Hepatic stellate cell (primary cell): ENCODE measurements at places on chromosomes 6 and 20.

DNA sequence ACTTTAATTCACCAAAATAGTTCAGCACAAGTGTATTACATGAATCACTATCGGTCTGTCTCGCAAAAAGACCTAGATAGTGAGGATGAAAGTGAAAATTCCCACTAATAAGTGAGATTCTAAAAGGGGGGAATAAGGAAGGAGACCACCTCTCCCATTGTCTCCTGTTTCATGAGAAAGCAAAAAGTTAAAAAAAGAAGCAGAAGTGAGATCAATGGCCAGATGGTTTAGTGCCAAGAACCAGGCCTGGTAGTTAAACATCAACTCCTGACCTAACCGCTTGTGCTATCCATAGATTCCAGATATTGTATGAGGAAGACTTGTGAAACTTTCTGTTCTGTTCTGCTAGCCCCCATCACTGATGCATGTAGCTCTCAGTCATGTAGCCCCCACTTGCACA, 293.0 kb downstream of the RNGTT start:
- DNase-seq, result no peak

DNA sequence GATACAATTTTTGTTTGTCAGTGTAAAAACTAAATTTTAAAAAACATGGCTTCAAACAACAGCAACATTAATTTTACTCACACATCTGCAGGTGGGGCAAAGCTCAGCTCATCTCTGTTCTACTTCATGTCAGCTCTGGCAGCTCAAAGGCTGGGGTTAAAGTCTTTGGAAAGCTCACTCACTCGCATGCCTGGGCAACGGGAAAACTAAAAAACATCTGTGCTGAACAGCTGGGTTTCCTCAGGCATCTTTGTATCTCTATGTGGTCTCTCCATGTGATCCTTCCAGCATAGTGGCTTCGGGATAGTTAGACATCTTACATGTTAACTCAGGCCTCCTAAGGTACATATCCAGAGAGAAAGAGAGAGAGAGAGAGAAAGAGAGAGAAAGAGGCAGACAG, 499.6 kb downstream of the RFPL4B start:
- DNase-seq, result no peak

- DNase-seq, result no peak
These were observed 177.6 kb upstream of the LRFN2 start for GRCh38 chr6:40764726-40765125.

DNA sequence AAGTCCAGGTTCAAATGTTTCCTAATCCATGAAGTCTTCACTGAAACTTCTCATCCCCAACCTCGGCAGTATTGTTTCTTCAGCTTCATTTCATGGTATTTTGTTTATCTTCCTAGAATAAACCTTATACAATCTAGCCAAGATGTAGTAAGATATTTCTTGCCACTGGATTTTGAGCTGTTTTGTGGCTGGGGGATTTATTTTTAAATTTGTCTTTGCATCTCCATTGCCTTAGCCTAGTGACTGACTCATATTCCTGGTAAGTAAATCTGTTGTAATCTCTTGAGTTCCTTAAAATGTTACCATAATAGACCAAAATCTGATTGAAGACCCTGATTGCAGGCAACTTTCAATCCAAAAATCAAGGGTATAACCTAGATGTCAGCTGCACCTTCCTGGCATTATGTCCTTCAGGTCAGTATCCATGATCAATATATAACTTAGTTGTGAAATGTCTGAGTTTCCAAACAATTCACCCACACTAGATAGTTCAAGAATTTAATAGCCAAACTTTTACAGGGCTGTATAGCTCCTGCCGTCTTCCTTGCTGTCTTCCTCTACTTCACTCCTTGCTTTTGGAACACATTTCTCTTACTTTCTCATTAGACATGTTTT, 4.7 kb upstream of the TRMT11 start:
- DNase-seq, result no peak

GRCh38 chr20:25483431-25484132, 76.1 kb downstream of the GINS1 start:
- no peak for DNase-seq

GRCh38 chr6:79430913-79431536, 106.2 kb downstream of the LCA5 start:
- no peak for DNase-seq

DNA sequence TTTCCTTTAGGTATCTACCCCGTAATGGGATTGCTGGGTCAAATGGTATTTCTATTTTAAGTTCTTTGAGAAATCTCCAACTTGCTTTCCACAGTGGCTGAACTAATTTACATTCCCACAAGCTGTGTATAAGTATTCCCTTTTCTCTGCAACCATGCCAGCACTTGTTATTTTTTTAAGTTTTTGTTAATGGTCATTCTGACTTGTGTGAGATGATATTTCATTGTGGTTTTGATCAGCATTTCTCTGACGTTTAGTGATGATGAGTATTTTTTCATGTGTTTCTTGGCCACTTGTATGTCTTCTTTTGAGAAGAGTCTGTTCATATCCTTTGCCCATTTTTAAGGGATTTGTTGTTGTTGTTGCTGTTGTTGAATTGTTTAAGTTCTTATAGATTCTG, 871.1 kb downstream of the KIF16B start:
- no peak for DNase-seq

DNA sequence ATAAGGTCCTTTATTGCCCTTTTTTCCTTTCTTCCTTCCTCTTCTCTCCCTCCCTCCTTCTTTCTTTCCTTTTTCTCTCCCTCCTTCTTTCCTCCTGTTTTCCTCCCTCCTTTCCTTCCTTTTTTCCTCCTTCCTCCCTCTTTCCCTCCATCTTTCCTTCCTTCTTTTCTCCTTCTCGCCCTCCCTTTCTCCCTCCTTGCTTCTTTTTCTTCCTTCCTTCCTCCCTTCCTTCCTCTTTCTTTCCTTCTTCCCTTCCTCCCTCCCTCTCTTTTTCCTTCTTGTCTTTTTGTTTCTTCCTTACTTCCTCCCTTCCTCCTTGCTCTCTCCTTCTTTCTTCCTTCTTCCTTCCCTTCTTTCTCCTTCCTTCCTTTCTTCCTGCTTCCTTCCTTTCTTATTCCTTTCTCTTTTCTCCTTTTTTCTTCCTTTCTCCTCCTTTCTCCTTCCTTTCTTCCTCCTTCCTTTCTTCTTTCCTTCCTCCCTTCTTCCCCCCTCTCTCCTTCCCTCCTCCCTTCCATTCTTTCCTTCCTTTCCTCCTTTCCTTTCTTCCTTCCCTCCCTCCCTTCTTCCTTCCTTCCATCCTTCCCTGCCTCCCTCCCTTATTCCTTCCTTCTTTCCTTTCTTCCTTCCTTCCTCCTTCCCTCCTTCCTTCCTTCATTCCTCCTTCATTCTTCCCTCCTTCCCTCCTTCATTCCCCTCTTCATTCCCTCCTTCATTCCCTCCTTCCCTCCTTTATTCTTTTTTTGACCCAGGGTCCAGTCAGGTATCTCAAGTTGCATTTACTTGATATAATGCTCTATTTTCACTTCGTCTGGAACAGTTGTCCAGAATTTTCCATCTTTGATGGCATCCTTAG, 11.7 kb upstream of the PHIP start:
- DNase-seq, result no peak

- DNase-seq, result no peak
These were observed 7.1 kb downstream of the PANK2 start for GRCh38 chr20:3896302-3896701.

DNA sequence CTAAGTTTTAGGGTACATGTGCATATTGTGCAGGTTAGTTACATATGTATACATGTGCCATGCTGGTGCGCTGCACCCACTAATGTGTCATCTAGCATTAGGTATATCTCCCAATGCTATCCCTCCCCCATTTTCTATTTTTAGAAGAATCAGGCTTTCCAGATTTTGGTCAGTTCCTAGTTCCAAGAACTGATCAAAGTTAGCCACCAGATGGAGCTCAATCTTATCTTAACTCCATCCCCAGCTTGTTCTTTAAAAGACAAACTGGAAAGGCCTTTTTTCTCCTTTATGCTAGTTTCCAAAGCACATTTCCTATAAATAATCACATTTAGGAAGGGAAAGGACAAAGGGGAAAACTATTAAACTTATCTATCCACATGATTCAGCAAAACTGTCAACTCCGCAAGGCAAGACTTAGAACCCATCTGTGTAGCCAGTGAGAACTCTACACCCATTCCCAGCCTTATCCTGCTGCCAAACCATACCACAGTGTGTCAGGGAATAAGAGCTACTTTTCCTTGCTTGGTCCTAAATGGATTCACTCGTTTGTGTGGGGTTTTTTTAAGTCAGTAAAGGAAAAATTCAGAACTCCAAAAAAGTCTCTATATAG, 22.8 kb upstream of the KHDC1 start:
- peak; percentile 81 for DNase-seq

GRCh38 chr6:29553268-29554057, 6.1 kb downstream of the UBD start:
- DNase-seq, result peak; percentile 29

DNA sequence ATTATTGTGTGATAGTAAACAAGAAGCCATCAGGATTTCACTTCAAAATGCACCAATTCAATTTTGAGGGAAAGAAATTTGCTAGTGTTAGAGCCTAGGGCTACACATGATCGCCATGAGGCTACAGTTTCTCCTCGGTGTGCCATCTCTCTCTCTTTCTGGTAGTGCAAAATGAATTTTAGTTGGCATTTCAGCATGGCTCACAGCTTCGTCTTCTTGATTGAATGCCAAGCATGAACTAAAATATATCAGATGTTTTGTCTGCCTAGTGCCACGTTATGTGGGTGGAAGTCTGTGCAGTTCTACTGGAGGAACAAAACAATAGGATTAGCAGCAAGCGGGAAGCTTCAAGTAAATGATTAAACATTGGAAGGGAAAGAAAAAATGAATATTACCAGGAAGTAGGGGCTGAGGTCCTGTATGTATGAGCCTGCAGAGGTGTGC, 6.8 kb upstream of the MRAP2 start:
- DNase-seq, result no peak

GRCh38 chr6:168305863-168306262, 13.7 kb downstream of the DACT2 start:
- DNase-seq, result no peak

- no peak for DNase-seq
These were observed 262.0 kb upstream of the JARID2 start for GRCh38 chr6:14983599-14984518.

GRCh38 chr20:63923651-63924050, 28.7 kb downstream of the DNAJC5 start:
- no peak for DNase-seq

DNA sequence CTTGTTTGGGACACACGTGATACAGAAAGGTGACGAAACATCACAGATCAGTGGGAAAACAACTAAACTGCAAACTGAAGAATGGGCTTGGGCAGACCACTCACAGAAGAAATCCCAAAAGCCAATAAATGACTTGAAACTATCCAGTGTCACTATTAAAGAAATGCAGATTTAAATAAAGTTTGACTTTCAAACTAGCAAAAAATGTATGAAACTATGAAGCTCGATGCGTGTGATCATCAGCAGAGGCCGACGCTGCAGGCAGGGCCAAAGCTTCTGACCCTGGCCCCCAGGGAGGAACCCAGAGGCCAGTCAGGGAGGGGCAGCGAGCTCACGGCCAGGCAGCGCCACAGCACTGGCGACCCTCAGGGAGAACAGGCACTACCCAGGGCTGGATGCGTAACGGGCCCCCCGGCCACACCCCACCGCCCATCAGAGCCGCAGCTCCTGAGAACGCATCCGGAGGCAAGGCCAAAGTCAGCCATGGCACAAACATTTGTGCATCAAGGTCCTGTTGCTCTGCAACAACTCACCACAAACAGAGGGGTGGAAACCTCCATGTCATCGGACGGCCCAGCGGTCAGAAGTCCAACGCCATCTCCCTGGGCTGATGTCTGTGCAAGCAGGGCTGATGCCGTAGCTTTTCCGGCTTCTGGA, 94.1 kb downstream of the YTHDF1 start:
- DNase-seq, result no peak

GRCh38 chr6:135114355-135115145, 59.9 kb upstream of the HBS1L start:
- no peak for DNase-seq

DNA sequence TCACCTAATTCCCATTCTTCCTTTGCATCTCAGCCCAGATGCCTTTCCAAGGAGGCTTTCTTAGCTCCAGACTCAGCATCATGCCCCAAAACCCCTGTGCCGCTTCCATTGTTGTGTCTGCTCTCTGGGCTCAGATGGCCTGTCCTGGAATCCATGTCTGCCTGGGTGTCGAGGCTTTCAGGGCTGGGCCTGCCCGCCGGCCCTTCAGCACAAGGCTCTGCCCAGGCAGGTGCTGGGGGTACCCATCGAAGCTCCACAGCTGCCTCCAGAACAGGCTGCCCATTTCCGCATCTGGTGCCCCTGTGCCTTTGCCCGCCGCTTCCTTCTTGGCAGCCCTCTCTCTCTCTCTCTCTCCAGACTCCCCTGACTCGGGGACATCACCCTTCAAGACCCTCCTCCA, 1.2 kb downstream of the CPXM1 start:
- no peak for DNase-seq
